Cortex of kidney (tissue), 1 donor: ENCODE measurements at places on chromosomes 1 and 21.

- no peak for DNase-seq
These were observed 906 bp upstream of the RGS13 start for GRCh38 chr1:192635041-192635440.

DNA sequence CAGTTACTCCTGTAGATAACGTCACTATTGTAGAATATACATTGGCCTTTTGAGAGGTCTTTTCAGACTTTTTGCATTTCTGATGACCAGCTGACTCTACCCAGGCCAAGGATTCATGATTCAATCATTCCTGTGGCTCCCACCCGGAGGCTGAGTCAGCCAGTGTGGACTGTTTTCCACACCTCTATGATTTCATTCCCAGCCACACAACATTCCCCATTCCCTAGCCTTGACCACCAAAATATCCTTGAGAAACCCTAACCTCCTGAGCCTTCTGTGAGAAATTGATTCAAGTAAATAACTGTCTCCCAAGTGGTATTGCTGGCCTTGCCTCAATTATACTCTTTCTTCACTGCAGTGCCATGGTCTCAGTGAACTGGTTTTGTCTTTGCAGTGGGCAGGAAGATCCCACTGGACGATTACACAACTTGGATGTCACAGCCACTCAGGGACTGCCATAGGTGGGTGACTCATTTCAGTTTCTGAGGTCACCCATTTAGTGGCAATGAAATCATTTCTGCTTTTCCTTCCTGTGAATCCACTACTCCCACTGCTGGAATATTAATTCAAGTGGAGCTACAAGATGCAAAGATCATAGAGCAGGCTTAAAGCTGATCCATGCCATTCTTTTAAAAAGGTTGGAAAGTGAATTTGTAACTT lies 518.6 kb upstream of the ZP4 start:
- no peak for DNase-seq

- DNase-seq: no peak
These were observed 64.5 kb downstream of the BCAR3 start for GRCh38 chr1:93616996-93617669.

- DNase-seq: no peak
These were observed 461.4 kb downstream of the SIPA1L2 start for GRCh38 chr1:232168508-232168907.

DNA sequence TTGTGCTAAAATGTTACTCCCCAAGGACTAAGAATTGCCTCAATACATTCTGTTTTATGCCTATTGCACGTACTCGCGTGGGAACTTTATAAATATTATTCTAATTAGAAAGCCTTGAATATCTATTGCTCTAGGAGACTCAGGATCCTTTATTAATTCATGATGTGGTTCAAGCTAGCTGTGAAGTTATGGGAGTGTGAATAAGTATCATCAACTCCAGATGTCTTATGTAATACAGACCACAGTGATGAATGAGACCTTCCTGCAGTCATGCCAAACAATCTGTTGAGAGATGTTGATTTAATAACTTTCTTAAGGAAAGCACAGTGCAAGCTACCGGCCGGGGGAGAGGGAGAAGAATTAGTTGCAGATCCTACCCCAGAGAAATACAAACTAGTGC lies 519.2 kb upstream of the ZP4 start:
- no peak for DNase-seq

GRCh38 chr21:36927719-36928117 lies 38.8 kb downstream of the HLCS start:
- DNase-seq: no peak
